Kidney glomerular epithelial cell (primary cell): ENCODE measurements at places on chromosomes 2 and 18.

- DNase-seq = no peak
Observed at GRCh38 chr2:1339388-1340140, 73.7 kb upstream of the TPO start.

GRCh38 chr18:3008541-3008940 is 4.4 kb downstream of the LPIN2 start:
- peak; percentile 19 for DNase-seq

DNA sequence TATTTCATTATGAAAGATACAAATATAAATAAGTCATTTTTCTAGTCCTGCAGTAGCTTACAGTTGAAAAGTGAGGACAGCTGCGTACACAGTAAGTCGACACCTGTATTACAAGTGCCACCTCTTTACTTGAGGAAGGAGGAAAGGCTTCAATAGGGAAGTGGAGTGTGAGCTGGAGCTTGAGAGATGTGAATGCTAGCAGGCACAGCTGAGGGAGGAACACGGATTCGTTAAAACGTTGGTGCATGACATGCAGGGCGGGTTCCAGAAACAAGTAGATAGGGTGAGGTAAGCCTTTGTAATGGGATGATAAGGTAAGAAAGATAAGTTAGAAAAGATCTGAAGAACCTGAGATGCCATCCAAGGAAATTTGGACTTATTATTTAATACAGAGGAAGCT is 98.1 kb upstream of the CSRNP3 start:
- no peak for DNase-seq

- no peak for DNase-seq
Observed at GRCh38 chr2:112996635-112997034, 8.6 kb upstream of the IL36A start.

- DNase-seq = no peak
Observed at GRCh38 chr2:85861180-85861579, 27.6 kb downstream of the ST3GAL5 start.

DNA sequence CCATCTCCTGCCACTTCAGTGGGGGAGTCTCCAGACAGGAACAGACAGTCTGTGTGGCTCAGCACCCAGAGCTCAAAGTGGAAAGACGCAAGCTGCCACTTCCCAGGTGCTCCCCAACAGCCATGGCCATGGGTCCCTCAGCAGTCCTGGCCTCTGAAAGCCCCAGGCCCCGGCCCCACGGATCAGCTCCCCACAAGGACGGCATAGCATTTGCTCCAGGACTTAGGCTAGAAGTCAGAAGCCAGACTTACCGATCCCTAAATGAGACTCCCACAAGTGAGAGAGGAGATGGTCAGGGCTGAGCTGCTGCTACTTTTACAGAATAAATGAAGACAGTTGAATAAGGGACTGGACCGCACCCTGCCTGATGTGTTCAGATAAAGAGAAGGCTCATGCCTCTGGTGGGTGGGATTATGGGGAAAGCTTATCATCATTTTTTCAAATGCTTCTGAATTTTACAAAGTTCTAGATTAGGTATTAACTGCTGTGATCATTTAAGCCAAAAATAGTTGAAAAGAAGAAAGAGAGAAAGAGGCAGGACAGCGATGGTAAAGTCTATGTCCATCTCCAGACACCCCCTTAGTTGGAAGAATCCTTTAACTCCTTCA is 50.5 kb downstream of the ADD2 start:
- DNase-seq = no peak

GRCh38 chr2:121567957-121568409 is 37.3 kb downstream of the RNU4ATAC start:
- no peak for DNase-seq

GRCh38 chr18:22710673-22711191 is 222.4 kb upstream of the RBBP8 start:
- peak; percentile 70 for DNase-seq

DNA sequence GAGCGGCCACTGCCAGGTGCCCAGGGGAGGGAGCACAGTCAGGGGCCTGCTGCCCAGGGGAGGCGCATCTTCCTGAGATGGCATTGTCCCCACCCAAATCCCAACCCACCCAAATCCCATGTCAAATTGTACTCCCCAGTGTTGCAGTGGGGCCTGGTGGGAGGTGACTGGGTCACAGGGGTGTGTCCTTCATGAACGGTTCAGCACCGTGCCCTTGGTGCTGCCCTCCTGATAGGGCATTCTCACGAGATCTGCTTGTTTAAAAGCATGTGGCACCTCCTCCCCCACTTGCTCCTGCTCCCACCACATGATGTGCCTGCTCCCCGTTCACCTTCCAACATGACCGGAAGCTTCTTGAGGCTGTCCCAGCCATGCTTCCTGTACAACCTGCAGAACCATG is 27.6 kb downstream of the ANKMY1 start:
- no peak for DNase-seq

DNA sequence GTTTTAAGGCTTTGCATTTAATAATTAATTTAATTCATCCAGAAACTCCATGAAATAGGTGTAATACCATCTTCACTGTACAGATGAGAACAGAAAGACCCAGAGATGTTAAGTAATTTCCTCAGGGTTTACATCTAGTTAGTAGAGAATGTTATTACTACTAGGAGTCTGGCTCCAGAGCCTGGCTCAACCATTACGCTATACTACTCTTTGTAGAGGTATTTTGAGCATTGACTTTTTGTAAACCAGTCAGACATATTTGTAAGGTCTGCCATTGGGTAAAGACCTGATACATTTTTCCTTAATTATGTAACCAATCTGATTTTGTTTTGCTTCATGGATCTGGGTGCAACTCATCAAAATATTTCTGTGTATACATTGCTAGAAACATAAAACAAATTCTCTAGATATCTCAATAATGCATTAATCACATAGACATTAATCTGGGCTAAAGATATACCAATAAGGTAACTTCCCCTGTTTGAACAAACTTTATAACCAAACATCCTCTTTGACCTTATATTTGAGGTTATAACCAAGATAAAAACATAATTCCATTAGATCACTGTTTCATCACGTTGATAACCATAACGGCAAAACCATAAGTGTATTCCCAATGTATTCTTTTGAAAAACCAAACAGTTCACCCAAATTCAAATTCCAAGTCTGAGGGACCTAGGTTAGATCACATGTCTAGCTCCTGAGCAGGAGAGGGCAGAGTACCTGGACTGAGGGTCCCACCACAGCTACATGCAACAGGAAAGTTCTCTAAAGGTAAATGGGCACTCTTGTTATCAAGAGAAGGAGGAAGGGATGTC is 135.0 kb downstream of the IKZF2 start:
- no peak for DNase-seq

- DNase-seq = no peak
Observed at GRCh38 chr18:8994603-8995002, 107.9 kb upstream of the NDUFV2 start.

- no peak for DNase-seq
Observed at GRCh38 chr18:6975084-6975483, 142.5 kb downstream of the LAMA1 start.

- no peak for DNase-seq
Observed at GRCh38 chr2:54029721-54030395, 59.1 kb upstream of the PSME4 start.

- no peak for DNase-seq
Observed at GRCh38 chr2:23806201-23806600, 120.7 kb downstream of the ATAD2B start.

DNA sequence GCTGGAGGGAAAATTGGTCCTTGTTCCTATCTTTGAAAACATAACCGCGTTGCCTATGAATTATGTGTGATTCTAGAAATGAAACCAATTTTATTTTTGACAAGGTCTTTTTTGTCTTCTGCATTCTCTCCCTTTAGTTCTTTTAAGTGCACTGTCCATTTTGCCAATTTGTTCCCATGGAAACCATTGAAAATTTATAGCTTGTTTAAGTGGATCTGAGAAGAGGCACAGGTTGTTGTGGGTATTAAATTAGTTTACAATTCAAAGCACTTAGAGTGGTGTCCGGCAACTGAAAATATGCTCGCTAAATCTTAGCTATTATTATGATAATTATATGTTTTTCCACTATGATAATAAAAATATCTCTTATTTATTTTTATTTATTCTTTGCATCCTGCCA is 107.5 kb upstream of the FSHR start:
- no peak for DNase-seq

- no peak for DNase-seq
Observed at GRCh38 chr2:134713176-134713575, 5.6 kb downstream of the TMEM163 start.
